ENCODE measurements at places on chromosomes 5 and 9.

- no peak for DNase-seq
Measured at GRCh38 chr5:160565376-160565775, 143.7 kb downstream of the PTTG1 start.

GRCh38 chr9:96185518-96186156 is 116.3 kb downstream of the HSD17B3 start:
- DNase-seq = no peak

GRCh38 chr5:155983954-155984353 is 343.0 kb upstream of the SGCD start:
- no peak for DNase-seq

DNA sequence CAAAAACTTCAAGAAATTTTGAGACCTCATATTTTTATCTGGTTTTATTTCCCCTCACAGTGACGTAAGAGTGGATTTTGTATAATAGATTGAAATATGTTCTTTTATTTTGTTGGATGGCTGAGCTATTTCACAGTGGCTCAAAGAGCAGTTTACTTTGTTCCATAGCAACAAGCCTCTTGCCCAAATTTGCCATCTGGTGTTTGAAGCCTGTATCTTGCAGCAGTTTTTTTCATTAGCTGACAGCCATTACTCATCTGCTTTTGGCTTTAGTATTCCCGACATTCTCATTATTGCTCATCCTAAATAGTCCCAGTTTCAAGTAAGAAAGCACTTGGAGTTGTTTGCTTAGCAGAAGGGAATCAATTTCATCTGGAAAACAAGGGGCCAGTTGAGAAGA is 36.3 kb downstream of the GDA start:
- DNase-seq = no peak

GRCh38 chr5:41871852-41872251 is 1.6 kb upstream of the OXCT1 start:
- DNase-seq = no peak

GRCh38 chr9:85202596-85202995 is 533.1 kb downstream of the NTRK2 start:
- no peak for DNase-seq

DNA sequence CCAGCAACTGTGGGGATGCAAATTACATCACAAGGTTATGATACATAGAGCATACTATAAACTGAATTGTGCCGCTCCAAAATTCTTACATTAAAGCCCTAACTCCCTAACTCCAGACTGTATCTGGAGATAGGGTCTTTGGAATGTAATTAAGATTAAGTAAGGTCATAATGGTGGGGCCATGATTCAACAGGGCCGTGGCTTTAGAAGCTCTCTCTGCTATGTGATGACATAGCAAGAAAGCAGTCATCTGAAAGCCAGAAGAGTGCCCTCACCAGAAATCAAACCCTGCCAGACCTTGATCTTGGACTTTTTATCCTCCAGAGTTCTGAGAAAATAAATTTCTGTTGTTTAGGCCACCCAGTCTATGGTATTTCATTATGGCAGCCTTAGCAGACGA is 123.9 kb downstream of the FBXL17 start:
- no peak for DNase-seq

- DNase-seq = no peak
Measured at GRCh38 chr9:103014242-103014641, 19.1 kb downstream of the CYLC2 start.

DNA sequence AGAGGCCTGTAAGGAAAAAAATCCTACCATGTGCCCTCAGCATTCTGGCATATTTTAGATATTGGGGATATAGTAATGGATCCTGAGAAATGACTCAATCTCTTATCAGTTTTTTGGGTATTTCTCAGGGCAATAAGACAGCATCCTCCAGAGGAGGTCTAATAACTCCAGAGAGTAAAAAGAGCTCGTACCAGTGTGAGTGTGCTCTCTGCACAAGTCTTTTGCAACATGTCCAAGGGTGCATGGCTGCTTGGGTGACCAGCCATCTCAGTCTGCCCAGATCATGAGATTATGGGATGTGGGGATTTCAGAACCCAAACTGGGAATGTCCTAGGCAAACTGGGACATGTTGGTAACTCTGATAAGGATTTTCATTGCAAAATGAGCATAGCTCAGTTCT is 15.3 kb downstream of the ASPN start:
- no peak for DNase-seq

DNA sequence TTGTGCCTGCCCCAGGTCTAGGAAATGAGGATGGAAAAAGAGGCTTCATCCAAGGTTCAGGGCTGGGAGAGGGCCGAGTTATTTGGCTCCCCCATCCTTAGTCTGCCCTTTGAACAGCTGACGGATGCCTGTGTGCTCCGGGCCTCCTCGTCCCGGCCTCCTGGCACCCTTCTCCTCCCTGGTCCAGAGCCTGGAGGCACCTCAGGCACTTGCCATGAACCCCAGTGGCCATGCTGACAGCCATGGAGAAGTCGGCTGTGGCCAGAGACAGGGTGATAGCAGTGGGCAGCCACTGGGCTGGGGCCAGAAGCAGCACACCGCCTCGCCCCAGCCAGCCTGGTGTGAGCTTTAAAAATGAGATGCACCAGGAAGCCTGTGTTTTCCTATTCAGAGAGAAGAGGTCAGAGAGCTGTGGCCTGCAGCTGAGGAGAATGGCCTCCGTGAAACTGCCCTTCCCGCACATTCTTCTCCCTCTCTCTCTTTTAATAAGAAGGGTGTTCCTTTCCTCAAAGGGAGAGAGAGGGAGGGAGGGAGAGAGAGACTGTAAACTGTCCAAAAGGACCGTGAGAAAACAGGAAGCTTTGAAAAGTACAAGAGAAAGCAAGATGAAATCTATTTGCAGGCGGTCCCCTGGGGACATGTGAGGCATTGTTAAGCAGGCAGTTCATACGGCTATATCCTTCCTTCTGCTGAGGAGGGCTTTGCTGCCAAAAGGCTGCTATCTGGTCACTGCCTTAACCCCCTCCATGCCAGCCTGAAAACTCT is 55.3 kb downstream of the ZNF366 start:
- DNase-seq = no peak

DNA sequence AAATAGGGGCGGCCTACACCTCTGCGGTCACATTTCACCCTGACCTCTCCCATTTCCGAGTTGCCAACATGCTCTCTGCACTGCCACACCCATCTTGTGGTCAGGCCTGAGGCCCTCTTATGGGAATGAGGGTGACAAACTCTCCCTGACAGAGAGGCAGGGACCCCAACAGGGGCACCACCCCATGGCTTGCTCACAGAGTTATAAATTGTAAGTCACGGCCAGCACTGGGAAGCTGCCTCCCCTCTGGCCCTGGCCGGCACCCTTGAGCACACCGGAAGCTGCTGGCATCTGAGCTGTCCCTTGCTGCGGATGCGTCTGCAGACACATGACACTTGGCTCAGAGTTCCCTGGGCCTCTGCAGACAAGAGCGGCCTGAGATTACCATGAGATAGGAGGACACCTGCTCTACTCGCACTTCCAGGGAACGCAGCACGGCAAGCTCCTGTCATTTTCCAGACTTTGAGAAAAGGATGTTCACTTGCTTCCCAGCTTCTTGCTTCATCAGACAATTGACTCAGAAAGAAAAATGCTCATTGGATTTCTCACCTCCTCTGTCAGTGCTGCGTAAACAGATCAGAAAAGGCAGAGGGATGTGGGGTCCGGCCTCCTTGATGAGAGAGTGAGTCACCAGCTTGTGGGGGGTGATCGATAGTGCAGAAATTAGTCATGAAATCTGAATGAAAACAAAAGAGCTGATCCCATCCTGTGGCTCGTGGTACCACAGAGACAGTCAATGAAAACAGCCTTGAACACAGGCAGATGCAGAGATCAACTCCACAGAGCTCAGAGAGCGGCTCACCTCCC is 269.8 kb downstream of the SYK start:
- no peak for DNase-seq

GRCh38 chr5:162160401-162160800 is 92.8 kb downstream of the GABRG2 start:
- no peak for DNase-seq
